ENCODE measurements at places on chromosomes 4 and X. TPM values are rescaled to one million over a fixed set of nuclear protein-coding genes. Genes with fewer than 3 reads are reported as not detected.

The MPP1 gene
- total RNA-seq: 28.7 TPM

The EVC2 gene
- 2.5 TPM for total RNA-seq

The NDST3 gene
- 0.54 TPM for total RNA-seq

The ZNF330 gene
- 22.9 TPM for total RNA-seq

The PAK3 gene
- 0.13 TPM for total RNA-seq

The TMEM47 gene
- total RNA-seq: 33.1 TPM

The FAM149A gene
- 0.47 TPM for total RNA-seq

The IL1RAPL1 gene
- total RNA-seq: 0.59 TPM

The NOX1 gene
- not detected for total RNA-seq

The CT45A2 gene
- total RNA-seq: not detected

The IGSF1 gene
- total RNA-seq: not detected

The SPIN2A gene
- total RNA-seq: not detected

The PDE6B gene
- total RNA-seq: not detected

The CPLX1 gene
- total RNA-seq: 0.20 TPM

The GRIA3 gene
- total RNA-seq: not detected

The MTNR1A gene
- total RNA-seq: not detected

The UGT2A1 gene
- not detected for total RNA-seq

The FRMD7 gene
- total RNA-seq: not detected

The AWAT2 gene
- total RNA-seq: not detected

The BLOC1S4 gene
- total RNA-seq: 13.4 TPM

The ARSJ gene
- 27.6 TPM for total RNA-seq

The CENPU gene
- total RNA-seq: 26.2 TPM

Data from mammary microvascular endothelial cell (primary cell).